ENCODE measurements at places on chromosomes 1 and 21.

DNA sequence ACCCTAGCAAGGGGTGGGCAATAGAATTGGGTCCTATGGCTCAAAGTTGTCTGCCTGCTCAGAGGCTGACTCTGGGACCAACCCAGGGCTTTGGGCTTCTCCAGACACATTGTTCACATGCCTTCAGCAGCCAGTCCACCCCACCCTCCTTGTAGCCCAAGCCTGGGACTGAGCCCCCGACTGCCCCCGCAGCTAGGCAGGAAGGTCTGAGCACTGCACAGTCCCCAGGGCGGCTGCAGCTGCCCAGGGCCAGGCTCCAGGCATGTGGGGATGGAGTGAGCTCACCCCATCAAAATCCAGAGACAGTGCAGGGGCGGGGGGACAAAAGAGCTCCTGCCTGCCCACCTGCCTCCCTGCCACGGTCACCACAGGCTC, 35.6 kb downstream of the HSPG2 start:
- no peak for DNase-seq

DNA sequence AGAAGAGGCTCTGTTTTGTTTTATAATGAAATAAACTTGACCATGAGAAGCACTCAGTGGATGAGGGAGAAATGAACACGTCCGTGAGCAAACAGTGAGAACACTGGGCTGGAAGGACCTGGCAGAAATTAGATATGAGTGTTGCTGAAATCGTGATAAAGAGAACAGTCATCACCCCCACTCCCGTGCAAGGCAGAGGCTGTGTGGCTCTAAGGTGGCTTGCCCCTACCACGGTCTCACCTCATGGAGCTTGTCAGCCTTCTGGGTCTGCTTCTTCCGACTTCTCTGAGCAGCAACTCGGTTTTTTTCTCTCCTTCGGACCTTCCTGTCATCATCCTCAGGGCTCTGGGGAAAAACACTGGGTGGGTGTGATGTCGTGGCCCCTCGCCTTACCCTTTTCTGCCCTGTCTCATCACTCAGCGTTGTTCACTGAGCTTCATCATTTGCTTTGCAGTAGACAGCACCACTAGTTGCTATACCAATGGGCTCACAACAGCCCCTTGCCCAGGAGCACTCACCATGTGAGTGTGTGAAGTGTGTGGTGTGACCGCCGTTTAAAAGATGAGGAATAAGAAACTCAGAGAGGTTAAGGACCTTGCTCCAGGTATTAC, 2.8 kb downstream of the BATF3 start:
- DNase-seq: no peak

GRCh38 chr1:18954270-18955071, 2.0 kb downstream of the IFFO2 start:
- no peak for DNase-seq

- no peak for DNase-seq
Measured at GRCh38 chr21:46182548-46183336, 1.5 kb downstream of the SPATC1L start.

GRCh38 chr1:59601041-59601441, 213.7 kb upstream of the HOOK1 start:
- no peak for DNase-seq

GRCh38 chr1:246001142-246001836, 505.8 kb downstream of the SMYD3 start:
- no peak for DNase-seq

GRCh38 chr1:54415991-54416390, 9.8 kb upstream of the SSBP3 start:
- DNase-seq: no peak

DNA sequence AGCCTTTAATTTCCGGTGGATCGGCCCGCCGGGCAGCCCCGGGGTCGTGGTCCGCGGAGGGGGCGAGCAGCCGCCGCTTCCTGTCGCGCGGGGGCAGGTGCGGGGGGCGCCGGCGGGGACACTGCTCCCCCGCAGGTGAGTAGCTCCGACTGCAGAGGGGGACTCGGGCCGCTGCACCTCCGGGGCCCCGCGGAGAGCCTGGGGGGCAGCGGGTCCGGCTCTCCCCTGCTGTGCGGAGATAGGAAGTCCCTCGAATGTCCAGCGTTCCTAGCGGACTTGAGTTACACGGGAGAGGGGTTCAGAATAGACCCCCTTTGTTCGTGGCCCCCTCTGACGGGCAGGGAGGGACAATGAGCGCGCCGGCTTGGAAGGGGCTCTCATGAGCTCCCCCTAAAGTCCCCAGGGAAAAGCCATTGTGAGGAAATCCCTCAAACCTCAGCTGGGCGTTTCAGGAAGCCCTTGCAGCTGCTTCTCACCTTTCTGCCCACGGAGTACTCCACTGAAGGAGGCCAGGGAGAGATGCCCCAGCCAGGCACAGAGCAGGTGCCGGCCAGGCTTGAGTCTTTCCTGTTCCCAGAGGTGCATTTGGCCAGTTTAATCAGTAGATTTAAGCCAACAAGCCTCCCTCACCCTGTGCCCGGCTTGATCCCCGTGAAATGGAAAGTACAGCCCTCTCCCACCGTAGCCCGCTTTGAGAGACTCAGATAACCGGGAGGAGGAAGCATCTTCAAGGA, 925 bp downstream of the PDE9A start:
- no peak for DNase-seq

DNA sequence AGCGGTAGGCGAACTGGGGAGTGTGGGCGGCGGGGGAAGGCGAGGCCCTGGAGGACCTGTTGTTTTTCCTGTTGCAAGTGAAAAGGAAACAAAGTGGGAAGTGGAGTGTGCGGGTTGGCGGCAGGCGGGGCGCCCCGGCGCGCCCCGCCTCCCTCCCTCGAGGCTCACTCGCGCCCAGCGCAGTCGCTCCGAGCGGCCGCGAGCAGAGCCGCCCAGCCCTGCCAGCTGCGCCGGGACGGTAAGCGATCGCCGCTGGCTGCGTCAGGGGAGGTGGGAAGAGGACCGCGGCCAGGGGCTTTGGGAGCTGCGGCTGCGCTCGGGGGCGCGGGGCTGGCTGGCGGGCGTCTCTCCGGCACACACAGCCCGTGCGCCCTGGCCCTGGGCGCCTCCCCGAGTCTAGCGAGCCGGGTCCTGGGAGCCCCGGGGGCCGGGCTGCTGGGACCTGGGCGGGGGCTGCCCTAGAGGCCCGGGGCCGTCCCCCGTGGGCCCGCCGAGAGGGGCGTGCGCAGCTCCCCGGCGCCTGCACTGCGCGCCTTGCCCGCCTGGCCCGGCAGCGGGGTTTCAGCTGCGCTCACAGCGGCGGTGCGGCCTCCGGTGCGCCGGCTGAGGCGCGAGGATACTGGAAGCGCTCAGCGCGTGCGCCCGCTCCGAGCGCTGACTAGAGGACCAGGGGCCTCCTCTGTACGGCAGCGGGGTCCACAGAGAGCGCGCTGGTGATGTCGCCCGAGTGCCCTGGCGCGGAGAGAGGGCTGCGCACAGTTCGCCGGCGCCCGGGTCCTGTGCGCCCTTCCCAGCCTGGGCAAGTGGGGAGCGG, at the start of gene PIK3CD:
PIK3CD (plus strand) TSS at position 167 of the 814 bp plus-strand sequence. CDS start 58,725 bp downstream, outside the sequence.
- peak; percentile 26 for DNase-seq

DNA sequence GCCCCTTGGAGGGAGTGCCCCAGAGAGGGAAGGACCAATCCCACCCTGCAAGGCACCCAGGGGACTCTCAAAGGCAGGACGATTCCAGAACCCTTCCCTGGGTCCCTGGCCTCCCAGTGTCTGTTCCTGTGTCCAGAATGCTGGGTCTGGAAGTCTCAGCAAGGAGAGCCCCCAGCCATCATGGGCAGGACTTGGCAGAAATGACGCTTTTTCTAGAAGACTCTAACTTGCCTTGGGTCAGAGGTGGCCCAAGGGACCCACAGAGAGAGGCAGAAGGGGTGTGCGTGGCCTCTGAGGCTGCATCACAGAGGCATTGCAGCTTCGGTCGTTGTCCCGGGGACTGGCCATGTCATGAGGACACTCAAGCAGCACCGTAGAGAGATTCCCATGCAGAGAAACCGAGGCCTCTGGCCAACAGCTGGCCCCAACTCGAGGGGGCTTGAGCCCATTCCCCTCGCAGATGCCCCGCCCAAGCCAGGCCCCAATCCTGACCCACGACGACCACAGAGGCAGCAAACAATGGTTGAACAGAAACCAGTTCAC, 57.8 kb downstream of the WNT9A start:
- DNase-seq: no peak

DNA sequence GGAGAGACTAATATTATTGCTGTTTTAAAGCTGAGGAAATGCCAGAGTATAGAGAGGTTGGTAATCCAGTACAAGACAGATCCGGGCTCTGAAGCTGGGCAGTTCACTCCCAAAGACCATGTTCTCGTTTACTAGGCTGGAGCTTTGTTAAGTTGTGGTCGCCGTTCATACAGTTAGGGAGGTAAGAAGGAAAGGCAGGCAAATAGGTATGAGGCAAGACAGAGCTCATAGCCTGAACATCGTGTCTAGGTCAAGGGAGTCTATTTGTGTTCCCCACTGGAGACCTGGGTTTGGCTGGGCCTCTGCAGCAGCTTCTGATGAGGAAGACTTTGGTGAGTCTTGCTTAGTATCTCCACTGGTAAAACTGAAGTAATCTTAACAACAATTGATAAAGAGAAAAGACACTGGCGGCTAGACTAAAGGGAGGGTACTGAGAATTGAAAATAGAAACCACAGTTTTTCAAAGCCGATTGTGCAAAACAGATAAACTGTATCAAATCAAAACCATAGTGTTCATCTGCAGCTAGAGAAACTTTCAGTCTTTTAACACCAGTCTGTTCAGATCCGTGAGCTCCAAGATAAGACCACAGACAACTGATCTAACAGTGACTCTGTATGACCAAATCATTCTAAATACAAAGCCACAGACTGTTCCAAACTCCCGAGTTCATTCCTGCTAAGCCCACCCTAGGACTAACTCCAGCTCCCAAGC, 217.0 kb upstream of the FAM78B start:
- peak; percentile 70 for DNase-seq

DNA sequence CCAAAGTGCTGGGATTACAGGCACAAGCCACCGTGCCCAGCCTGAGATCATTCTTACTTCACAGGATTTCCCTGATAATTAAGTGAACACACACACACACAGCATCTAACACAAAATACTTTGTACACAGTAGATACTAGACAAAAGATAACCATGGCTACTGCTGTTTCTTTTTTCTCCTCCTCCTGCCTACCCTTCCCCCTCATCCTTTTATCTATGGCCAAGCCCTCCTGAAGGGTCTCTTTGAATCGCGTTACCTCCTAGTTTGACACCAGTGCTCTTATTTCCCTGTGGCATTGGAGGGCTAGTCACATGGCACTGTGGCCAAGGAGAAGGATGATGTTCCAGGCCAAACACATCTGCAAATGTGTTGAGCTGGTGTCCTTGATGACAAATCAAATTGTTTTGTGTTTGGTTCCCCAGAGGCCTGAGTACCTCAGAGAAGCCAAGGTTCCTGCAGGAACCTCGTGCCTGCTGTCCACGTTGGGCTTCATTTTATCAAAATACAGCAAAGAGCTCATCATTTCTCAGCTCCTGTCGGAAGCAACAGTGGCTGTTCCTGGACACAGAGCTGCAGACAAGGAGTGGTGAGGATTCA, 20.6 kb downstream of the NDUFS5 start:
- no peak for DNase-seq

DNA sequence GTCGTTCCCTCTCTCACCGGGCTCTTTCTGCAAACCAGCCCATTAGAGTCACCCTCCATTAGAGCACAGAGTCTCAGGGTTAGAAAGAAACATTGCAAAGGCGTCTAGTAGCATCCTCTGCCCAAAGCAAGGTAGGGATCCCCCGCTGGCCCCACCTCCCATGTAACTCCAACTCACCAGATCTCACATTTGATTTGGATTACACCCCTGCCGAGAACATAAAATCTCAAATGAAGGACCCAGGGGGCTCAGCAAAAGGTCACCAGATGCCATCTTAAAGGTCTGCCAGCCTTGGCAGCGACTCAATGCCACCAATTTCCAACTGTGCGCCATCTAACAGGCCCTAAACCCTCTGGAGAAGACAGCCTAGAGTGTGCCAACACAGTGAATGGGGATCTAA, 14.1 kb downstream of the C1orf87 start:
- no peak for DNase-seq

DNA sequence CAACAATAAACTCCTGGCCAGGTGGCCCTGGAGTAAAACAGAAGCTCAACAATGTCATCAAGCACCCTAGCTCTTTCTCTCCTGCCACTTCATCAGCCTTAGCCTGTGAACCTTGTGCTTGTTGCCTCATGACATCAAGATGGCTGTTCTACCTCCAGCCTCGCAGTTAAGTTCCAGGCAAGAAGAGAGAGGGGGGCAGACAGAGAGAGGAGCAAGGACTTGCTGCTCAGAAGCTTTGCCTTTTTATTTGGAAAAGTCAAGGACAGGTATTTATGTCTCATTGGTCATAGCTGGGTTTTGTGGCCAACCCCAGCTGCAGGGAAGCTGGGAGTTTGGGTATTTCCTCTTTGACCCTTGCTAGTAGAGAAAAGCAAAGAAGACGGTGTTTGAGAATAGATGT, 60.3 kb upstream of the GADD45A start:
- no peak for DNase-seq

- DNase-seq: no peak
Measured at GRCh38 chr21:45546636-45547544, 4.7 kb upstream of the SLC19A1 start.

DNA sequence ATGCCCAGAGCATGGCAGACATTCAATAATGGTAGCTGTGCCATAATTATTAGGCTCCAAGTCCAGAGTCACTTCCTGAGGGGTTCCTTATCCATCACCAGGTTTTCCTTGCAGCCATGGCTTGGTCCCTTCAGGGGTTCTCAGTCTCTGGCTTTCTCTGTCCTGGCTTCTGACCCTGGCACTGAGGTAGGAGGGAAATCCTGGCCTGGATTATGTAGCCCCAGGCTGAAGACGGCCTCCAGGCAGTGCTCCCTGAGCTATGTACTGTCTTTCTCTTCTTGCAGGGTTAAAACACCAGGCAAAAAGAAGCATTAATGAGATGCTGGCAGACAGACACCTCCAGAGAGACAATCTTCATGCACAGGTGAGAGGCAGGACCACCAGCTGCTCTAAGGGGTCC, 9.5 kb upstream of the PADI3 start:
- peak; percentile 83 for DNase-seq

DNA sequence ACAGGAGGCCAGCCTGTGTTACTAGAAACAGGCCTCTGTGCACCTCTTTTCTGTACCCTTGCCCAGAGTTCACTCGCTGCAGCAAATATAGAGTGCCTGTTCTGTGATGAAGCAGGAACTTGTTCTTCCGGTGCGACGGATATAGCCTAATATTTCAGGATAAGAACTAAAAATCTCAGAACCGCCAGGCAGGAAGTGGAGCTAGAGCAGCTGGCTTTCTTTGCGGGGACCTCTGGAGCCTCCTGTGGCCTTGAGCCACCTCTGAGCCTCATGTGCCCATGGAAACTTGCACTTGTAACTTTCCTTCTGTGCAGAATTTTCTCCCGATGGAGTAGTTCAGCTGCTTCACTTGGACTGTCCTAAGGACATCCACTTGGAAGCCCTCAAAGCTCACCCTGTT, 44.5 kb upstream of the VAMP3 start:
- DNase-seq: no peak

GRCh38 chr1:2415801-2416208, 3.4 kb upstream of the PEX10 start:
- DNase-seq: no peak

- peak; percentile 73 for DNase-seq
Measured at GRCh38 chr21:38712071-38712470, 93.7 kb upstream of the ETS2 start.

DNA sequence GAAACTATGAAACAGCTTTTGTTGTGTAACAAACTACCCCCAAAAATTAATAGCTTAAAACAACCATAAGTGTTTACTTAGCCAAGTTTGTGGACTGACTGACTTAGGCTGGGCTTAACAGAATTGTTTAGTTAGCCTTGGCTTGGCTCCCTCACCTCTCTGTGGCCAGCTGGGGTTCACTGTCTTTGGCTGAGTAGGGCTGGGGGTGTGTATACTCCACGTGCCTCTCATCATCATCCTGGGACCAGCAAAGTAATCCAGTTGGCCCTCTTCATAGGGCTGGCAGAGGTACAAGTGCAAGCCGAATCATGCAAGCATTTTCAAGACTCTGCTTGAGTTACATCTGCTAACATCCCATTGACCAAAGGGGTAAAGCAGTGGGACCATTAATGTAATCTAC, 252.3 kb downstream of the BRINP2 start:
- no peak for DNase-seq

Data from OCI-M1 (cell line).